ENCODE measurements at places on chromosomes 2 and 18. TPM values are rescaled to one million over a fixed set of nuclear protein-coding genes. Genes with fewer than 3 reads are reported as not detected.
A peak's percentile ranks its signal among the peaks of the same experiment; 100 is the strongest.

DNA sequence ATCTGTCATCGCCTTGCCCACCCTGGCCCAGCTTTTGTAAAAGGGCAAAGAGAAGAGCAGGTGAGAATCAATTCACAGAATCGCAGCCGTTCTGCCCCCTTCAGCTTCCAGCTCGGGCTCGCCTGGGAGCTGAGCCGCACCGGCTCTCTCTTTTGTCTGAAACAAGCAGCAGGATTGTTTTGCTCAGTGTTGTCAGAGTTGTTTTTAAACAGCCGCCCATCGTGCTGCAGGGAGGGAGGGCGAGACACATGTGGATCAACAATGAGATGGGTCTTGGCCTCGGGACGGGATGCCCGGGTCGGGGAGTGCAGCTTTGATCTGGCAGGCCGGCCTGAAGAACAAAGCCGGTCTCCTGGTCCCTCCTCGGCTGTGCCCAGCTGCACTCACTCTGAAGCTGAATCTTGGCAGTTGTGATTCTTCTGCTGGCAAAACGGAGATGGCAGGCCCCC is 39.7 kb upstream of the HDAC4 start:
- DNase-seq = no peak

DNA sequence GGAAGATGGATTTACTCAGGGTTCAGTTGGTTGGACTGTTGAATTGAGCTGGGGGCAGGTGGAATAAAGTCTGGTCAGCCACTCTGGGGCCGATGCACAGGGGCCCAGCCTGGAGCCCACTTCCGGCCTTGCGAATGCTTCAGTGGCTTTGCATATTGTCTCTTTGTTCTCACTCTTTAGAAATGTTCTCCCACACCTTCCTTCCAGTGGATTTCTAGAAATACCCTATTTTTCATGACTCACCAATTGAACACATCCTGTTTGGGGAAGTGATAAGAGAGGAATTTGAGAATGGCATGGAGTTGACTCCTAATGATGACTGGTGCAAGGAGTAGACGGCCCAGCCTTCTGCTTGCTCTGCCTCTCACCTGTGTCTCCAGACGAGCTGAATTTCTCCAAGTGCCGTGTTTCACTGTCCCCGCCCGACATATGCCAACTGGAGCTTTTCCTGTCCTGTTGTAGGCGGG is 28.1 kb downstream of the ASAP2 start:
- DNase-seq = no peak

DNA sequence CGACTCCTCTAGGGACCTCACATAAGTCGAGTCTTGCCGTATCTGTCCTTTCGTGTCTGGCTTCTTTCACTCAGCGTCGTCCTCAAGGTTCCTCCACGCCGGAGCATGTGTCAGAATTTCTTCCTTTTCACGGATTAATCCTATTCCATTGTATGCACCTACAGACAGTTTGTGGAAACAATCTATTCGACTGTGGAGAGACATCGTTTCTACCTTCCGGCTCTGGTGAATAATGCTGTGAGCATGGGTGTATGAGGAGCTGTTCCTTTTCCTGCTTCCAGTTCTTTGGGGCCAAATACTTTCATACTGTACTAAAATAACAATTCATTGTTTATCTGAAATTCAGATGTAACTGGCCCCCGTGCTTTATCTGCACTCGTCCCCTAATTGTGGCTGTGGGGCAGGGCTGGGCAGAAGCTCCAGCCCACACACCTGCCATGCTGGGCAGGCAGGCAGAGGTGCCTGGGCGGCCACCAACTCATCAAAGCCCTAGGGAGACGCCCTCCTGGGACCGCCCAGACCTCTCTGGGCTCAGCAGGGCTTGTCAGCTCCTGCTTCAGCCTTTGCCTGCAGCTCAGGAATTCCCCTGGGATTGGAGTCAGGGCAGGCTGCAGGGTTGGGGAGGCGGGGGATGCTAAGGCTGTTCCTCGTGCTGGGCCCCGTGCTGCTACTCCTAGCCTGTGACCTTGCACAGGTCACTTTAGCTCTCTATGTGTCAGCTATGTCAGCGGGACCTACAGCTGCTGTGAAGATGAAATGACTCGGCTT is 14.5 kb downstream of the GPC1 start:
- no peak for DNase-seq

- DNase-seq = no peak
These were observed 2.9 kb downstream of the ANKMY1 start for GRCh38 chr2:240554767-240555493.

The TSGA10 gene
- total RNA-seq = 11.0 TPM

DNA sequence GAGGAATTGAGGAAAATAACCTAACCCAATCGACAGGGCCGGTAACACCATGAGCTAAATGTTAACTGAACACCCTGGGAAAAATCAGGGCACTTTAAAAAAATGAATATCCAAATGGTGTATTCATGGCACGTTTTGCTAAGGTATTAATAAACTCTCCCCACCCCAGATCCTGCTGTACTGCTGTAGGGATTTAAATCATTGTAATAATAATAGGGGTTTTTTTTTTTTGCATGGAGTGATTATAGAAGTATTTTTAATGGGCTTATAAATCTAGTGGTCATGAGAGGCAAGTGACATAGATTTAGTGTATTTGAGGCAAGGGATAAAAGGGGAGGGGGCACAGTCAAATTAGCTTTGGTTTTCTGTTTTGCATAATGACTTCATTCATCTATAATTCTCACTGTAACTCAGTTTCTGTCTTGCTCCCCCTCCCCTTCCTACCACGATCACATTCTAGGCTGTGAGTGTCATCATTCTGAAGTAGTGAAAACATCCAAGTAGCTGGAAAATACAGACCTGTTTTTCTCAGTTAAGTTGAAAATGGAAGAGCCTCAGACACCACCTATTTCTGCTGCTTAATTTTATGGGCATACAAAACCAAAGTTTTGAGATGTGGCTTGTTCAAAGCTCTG is 18.2 kb upstream of the MGAT5 start:
- DNase-seq = no peak

DNA sequence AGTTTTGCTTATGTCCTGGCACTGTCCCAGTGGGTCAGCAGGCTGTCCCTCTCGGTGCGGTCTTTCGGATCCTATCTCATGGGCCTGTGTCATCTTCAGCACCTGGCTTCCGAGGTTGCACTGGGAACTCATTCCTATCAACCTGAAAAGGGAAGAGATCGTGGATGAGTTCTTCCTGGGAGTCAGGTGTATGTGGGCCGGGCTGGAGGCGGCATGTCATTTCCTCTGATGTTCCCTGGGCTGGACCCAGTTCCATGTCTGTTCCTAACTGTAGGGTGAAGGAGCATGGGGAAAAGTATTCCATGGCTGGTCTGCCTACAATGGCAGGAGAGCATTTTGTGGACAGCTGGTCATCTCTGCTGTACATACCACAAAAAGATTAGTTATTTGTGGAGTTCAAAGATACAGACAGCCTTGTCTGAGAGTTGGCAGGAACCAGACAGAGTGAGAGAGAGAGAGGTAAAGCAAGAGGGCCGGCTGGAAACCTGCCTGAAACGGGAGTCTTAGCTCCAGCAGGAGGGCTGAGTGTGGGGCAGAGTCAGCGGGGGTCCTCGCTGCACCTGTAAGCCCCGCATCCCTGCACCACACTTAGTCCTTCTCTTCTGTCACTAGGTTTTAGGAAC is 25.2 kb downstream of the FAM228A start:
- DNase-seq = no peak

DNA sequence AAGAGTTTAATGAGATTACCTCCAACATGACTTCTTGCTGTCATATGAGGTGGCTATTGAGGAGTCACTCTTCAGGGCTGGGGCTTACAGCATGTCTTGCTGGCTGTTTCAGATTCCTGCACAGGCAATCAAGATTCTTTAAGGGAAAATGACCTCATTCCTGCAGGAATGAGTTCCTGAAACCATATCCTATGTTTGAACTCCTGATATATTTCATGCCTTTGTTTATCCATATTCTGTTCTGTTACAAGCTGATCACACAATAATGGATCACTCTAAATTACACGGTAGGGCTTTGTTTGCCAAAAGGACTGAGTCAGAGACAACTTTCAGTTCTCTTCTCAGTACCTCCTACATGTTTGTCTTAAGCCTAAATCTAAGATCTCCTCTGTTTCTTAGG is 879.8 kb upstream of the PIK3C3 start:
- no peak for DNase-seq

GRCh38 chr2:8379549-8379948 is 302.3 kb upstream of the ID2 start:
- no peak for DNase-seq

DNA sequence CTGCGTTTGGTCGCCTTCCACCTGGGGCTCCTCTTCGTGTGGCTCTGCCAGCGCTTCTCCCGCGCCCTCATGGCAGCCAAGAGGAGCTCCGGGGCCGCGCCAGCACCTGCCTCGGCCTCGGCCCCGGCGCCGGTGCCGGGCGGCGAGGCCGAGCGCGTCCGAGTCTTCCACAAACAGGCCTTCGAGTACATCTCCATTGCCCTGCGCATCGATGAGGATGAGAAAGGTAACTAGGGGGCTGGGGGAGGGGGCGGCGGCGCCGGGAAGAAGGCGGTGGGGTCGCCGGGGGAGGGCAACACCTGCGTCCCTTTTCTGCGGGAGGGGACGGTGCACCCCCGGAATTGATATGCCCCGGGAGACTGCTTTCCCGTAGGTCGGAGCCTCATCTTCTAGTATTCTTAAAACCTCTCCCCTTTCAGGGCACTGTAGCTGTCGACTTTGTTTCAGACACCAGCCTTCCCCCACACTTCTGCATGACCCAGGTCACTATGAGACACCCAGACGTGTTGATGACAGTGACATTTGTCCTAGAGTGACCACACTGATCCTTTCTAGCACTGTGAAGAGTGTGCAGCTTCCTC is 755 bp downstream of the SPAST start:
- peak; percentile 66 for DNase-seq

- no peak for DNase-seq
These were observed 277.5 kb upstream of the KLHL29 start for GRCh38 chr2:23107327-23107941.

The BOLL gene
- total RNA-seq = not detected

DNA sequence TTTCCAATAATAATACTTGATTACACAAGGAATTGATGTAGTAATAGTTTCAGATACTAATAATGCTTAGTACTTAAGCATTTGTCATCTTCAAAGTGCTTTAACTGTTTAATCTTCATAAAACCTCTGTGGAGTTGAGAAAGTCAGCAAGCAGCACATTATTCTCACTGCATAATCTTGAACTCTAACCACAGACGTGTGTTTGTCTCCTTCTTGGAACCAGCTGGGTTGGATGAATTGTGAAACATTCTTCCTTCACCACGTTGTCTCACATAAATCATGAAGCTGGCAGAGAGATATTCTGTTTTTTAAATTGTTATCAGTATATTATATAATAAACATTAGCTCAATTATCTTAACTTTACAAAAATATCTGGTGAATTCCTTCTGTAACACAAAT is 55.1 kb upstream of the LDAH start:
- DNase-seq = no peak

GRCh38 chr2:4381049-4381448 is 677.7 kb downstream of the DCDC2C start:
- DNase-seq = no peak

The LCT gene
- total RNA-seq = 0.04 TPM

GRCh38 chr2:140905083-140905781 is 1225.6 kb downstream of the LRP1B start:
- no peak for DNase-seq

GRCh38 chr2:120758181-120759144 is 22.8 kb downstream of the GLI2 start:
- DNase-seq = peak; percentile 75

DNA sequence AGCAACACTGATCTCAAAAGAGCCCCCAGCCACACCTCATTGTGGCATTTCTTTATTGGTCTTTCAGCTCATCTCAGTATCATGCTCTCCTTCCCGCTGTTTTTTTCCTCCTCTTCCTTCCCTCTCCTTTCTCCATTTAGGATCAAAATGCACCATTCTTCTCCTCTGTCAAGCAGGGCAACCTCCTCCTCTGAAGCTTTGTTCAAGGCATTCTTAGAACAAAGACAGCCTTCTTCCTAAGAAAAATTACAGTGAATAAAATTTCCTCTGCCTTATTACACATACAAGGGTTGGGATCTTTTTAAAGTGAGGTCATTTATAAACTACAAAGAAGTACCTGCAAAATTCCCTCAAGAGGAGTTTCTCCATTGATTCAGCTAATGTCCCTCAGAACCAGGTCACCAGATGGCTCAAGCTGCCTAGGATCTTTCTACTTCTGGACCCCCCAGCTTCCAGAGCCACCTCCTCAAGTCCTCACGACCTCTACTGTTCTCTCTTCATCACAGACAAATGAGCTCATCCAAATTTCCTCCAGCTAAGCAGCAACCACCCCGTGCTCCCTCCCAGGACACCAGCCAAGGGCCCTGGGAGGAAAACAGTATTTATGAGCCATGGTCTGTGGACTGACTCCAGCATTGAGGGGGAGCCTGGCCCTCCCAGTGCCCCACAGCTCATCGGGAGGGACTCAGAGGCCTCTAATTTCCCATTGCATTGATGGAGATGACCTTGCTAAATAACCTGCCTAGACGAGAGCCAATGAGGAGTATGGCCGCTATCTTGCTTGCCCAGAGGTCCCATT is 18.0 kb downstream of the SFXN5 start:
- no peak for DNase-seq

GRCh38 chr2:11692966-11693521 is 23.0 kb upstream of the NTSR2 start:
- no peak for DNase-seq

DNA sequence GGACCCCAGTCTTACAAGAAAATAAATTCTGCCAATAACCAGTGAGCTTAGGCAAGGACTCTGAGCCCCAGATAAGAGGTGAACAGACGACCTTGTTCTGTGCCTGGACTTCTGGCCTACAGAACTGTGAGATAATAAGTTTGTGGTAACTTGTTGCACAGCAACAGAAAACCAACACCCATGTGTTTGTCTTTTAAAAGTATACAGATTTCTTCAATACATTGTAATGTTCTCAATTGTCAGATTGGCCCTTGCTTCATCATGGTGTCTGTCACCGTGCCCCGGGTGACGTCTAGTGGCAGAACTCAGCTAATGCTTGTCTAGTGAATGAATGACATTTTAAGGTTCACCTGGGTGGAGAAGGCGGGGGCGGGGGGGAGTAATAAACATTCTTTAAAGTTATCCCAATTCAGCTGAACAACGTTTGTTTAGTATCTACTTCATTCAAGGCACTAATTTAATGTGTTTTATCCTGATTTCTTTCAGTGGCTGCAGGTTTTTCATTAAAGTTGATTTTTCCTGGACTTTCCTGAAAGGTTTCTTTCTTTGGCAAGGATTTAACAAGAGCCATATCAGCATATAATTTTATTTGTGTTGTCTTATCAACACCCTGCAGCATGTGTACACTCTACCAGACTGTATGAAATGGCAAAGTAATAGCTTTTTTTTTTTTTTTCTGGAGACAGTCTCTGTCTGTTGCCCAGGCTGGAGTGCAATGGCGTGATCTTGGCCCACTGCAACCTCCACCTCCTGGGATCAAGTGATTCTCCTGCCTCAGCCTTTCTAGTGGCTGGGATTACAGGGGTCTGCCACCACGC is 123.8 kb upstream of the DLX2 start:
- DNase-seq = no peak
